Right cardiac atrium (tissue), 5 donors: ENCODE measurements at places on chromosomes 2 and 18. TPM values are rescaled to one million over a fixed set of nuclear protein-coding genes. Genes with fewer than 3 reads are reported as not detected.

TUBA3D gene
- total RNA-seq: 14.8 TPM

ELOA2 gene
- not detected for total RNA-seq

RAMP1 gene
- total RNA-seq: 157 TPM

SERPINB7 gene
- total RNA-seq: not detected

DNA sequence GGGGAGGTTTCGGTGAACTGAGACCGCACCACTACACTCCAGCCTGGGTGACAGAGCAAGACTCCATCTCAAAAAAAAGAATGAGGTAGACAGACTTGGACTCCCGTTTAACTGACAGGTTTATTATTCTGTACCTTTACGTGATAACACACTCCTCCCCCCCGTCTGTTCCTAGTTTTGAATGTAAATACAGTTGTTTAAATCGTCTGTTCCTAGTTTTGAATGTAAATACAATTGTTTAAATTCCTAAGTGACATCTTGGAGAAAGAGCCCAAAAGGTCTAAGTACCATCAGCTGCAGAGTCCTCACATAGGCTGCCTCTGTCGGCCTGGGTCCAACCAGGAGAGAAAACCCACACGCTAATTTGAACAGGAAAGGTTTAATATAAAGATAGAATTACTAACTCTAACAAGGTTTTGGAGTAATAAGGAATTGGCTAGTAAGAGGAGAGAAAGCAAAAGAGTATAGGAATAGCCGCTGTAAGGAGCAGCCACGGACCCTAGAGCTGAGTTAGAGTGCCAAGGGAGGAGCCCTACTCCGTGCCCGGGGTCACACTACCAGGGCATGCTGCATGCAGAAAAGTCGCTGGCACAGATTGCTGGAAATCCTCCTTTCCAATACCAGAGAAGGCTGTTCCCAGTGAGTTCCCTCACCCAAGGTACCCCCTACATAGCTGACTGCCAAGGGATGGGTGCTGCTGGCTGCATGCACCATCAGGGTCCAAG is 83.5 kb upstream of the RANBP2 start:
- DNase-seq: no peak

GRCh38 chr2:98768384-98769113 is 37.6 kb upstream of the MGAT4A start:
- no peak for DNase-seq

DNA sequence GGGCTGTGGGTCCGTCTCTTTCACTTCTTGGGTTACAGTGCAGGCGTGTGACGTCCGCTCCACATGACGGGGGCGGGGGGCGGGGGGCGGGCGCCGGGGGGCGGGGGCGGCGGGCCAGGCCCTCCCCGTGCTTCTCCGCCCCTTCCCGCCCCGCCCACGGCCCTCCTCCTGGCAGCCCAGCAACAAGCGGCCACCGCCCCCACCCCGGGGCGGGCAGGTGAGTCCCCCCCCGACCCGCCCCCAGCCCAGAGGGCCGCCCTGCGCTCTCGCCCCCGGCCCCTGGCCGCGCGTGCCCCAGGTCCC is 3.6 kb downstream of the ZNF516 start:
- peak; percentile 91 for DNase-seq

- no peak for DNase-seq
These were observed 527.6 kb downstream of the SATB2 start for GRCh38 chr2:198930170-198930569.

GRCh38 chr2:140905083-140905781 is 1225.6 kb downstream of the LRP1B start:
- no peak for DNase-seq

DNA sequence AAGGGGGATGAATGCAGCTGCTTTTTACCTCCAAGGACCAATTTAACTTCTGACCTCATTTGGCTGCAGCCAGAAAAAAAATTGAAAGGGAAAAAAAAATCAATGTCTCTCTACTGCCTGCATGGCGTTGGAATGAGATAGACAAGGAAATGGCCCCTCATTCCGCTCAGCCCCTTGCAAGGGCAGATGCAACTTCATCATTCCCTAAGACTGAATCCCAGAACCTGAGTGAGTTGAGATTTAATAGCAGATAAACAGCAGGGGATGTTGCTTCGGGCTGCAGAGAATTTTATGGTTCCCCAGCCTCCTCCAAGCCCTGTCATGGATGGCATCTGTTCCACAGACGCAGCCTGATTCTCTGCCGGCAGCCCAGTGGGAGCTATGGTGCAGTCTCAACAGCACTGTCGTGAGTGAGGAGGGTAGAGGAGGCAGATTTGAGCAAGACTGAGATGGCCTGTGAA is 49.0 kb downstream of the CAPN13 start:
- DNase-seq: no peak

DNA sequence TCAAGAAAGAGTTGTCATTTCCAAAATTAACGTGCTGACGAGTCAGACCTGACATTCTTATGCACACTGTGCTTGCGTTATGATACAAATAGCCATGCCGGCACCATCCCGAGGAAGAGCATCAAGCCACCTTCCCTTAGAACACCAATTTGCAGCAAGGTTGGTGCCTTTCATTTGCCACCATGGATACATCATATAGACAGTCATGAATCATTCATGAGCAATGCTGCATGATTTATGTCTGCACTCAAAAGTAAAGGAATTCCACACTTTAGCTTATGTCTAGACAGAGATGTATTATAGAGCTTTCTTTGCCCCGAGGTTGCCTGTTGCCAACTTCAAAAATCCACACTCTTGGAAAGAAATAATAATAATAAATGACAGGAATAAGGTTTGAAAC is 166.9 kb downstream of the VWC2L start:
- no peak for DNase-seq

- DNase-seq: no peak
These were observed 70.2 kb upstream of the FAM124B start for GRCh38 chr2:224472137-224472536.

DNA sequence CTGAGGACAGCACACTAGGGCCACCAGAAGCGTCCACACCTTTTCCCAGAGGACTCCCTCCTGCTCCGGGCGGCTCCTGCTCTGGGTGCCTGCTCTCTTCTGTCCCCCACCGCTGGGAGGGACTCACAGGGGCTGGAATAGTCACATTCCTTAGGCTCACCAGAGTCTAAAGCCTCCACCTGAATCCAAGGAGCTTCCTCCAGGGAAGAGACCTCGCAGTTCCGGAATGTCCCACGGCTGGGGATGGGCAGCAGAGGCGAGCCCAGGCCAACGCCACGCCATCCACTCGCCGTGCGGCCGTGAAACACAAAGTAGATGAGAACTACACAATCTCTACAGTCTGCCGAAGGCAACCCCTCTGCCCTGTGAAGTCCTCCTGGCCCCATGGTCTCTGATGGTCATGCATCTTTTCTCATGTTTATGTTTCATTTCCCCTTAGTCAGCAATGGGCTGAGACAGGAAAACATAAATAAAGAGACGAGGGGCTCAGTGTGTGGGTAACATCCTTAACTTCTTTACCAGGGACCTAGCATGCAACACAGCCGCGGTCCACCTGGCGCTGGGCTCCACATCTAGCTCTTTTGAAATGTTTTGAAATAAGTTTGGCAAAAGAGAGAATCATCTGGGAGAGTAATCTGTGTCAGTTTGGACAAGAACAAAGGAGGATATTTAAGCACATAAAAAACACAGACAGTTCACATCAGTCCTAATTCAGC is 98.4 kb downstream of the PXDN start:
- no peak for DNase-seq

- no peak for DNase-seq
These were observed 45.5 kb downstream of the CDC42EP3 start for GRCh38 chr2:37625796-37626571.
